ENCODE measurements at places on chromosomes 6 and 20. TPM values are rescaled to one million over a fixed set of nuclear protein-coding genes. Genes with fewer than 3 reads are reported as not detected.
A peak's percentile ranks its signal among the peaks of the same experiment; 100 is the strongest.

Gene POU5F1
- not detected for total RNA-seq

Gene SAMD3
- 0.73 TPM for total RNA-seq

Gene POLR1C
- total RNA-seq = 45.8 TPM

Gene MYLK2
- 1.6 TPM for total RNA-seq

Gene STX11
- not detected for total RNA-seq

Gene TMEM200A
- 2.9 TPM for total RNA-seq

Gene TUBB2B
- total RNA-seq = 665 TPM

- no peak for DNase-seq
- H3K27me3 ChIP-seq = no peaks in the 10 kb centered on the region
- H3K4me1 ChIP-seq = peaks cover 12% of the 10 kb centered on the region
- H3K4me3 ChIP-seq = no peak overlapping the region
- H3K27ac ChIP-seq = no peak overlapping the region
Measured at GRCh38 chr20:23625236-23625964, 12.4 kb downstream of the CST3 start.

DNA sequence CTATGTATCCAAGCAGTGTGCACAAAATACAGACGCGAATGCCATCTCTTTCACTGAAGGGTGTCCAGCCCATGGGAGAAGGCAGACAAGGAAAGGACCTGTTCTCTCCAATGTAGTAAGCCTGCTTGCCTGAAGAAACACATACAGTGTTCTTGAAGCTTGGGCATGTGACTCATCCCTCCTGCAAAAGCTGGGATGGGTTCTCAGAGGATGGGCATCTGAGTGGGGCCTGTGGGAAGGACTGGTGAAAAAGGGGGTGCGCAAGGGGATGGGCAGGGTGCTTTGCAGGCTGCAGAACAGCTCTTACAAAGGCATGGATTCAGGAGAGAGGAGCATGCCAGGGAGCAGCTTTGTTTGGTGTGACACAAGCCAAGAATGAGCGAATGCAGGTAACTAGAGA is 128.1 kb downstream of the FYN start:
- H3K36me3 ChIP-seq = peaks cover 12% of the 10 kb centered on the region
- peaks cover 82% of the 10 kb centered on the region for H3K4me1 ChIP-seq
- H3K27ac ChIP-seq = peak overlapping the region; percentile 29
- no peak for DNase-seq

GRCh38 chr6:149852881-149853280 is 11.3 kb downstream of the LRP11 start:
- H3K36me3 ChIP-seq = peaks cover 7% of the 10 kb centered on the region
- H3K4me1 ChIP-seq = peaks cover 8% of the 10 kb centered on the region
- no peak overlapping the region for H3K4me3 ChIP-seq
- DNase-seq = no peak

- peak; percentile 6 for DNase-seq
- H3K4me1 ChIP-seq = peaks cover 31% of the 10 kb centered on the region
Measured at GRCh38 chr20:17533396-17533795, 2.2 kb upstream of the BFSP1 start.

DNA sequence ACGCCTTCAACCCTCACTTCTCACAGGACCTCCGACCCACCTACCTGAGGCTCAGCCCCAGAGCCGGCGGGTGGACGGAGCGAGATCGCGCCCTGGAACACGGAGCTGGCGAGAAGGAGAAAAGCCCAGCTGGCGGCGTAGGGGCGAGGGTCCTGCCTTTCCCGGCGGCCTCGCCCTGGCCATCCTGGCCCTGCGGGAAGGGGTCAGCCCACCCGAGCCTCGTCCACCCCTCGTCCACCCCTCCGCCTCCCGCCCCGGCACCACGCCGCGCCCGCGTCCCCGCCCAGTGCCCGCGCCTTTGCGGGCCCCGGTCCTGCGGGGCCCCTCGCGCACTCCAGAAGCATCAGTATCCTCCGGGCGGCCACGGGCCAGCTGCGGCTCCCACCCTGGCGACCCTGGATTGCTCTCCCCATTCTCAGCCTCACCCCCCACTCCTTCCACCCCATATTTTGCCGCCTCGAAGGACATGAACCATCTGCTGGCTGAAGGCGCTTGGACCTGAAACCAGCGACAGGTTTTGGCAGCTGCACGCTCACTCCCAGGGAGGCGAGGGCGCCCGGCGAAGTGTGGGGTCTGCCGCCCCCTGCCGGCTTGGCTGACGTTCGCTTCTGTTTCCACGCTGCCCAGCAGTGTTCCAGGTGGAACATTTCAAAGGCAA is 65.1 kb downstream of the PLG start:
- H3K27me3 ChIP-seq = peaks cover 17% of the 10 kb centered on the region
- DNase-seq = peak; percentile 76
- H3K27ac ChIP-seq = peak overlapping the region; percentile 43
- H3K4me1 ChIP-seq = peaks cover 4% of the 10 kb centered on the region
- H3K4me3 ChIP-seq = peak overlapping the region; percentile 97

GRCh38 chr20:36827541-36828279 is 48.2 kb upstream of the TLDC2 start:
- DNase-seq = no peak
- H3K27ac ChIP-seq = no peak overlapping the region
- no peaks in the 10 kb centered on the region for H3K36me3 ChIP-seq
- no peak overlapping the region for H3K4me3 ChIP-seq
- H3K27me3 ChIP-seq = no peaks in the 10 kb centered on the region

DNA sequence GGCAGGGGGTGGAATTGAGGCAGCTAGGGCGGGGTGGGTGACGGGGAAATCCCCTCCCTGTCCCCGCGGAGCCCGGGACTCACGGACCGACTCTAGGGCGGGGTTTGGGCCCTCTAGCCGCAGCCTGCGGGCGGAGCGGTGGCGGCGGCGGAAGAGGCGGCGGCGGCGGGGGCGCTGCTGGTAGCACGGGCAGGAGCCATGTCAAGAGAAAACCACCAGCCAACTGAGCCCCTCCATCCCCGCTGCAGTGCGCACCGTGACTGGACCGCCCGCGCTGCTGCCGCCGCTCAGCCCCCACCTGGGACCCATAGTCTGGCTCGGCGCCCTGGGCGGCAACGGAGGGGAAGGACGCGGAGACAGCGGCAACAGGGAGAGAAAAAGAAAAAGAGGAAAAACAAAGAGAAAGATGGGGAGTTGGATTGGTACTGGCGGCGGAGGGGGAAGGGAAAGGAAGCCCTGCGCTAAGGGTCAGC is 1.2 kb upstream of the C6orf62 start:
- H3K4me3 ChIP-seq = peak overlapping the region; percentile 91
- no peaks in the 10 kb centered on the region for H3K27me3 ChIP-seq
- peaks cover 45% of the 10 kb centered on the region for H3K4me1 ChIP-seq
- peaks cover 13% of the 10 kb centered on the region for H3K36me3 ChIP-seq
- peak overlapping the region; percentile 100 for H3K27ac ChIP-seq

GRCh38 chr6:139982652-139983295 is 608.3 kb upstream of the CITED2 start:
- H3K4me3 ChIP-seq = peak overlapping the region; percentile 61
- H3K27me3 ChIP-seq = no peaks in the 10 kb centered on the region
- H3K27ac ChIP-seq = peak overlapping the region; percentile 97
- H3K36me3 ChIP-seq = peaks cover 4% of the 10 kb centered on the region
- H3K4me1 ChIP-seq = peaks cover 60% of the 10 kb centered on the region
- no peak for DNase-seq

GRCh38 chr20:33229843-33230242 is 6.0 kb upstream of the BPIFA1 start:
- H3K4me1 ChIP-seq = no peaks in the 10 kb centered on the region
- DNase-seq = no peak

DNA sequence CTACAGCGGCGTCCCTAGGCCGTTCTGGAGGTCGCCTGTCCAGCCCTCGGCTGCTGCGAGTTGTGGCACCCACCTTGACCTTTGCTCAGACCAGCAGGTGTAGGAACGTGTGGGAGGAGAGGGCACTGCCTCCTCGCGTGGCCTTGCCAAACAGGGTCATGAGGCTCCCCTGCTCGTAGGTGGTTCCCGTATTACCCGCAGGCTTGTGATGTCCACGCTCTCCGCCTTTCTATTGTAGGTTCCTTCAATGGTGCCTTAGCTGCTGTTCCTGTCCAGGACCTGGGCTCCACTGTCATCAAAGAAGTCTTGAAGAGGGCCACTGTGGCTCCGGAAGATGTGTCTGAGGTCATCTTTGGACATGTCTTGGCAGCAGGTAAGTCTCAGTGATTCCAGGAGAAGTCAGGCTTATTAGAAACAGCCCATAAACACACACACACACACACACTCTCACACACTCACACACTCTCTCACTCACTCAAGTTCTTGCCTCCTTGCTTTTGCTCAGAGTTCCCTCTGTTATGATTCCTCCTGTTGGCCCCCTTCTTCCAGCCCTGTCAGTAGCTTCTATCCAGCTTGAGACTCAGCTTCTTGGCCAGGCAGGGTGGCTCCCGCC is 942 bp downstream of the ACAT2 start:
- H3K36me3 ChIP-seq = peaks cover 45% of the 10 kb centered on the region
- DNase-seq = no peak
- peak overlapping the region; percentile 99 for H3K27ac ChIP-seq
- peaks cover 54% of the 10 kb centered on the region for H3K4me1 ChIP-seq
- H3K4me3 ChIP-seq = peak overlapping the region; percentile 95

DNA sequence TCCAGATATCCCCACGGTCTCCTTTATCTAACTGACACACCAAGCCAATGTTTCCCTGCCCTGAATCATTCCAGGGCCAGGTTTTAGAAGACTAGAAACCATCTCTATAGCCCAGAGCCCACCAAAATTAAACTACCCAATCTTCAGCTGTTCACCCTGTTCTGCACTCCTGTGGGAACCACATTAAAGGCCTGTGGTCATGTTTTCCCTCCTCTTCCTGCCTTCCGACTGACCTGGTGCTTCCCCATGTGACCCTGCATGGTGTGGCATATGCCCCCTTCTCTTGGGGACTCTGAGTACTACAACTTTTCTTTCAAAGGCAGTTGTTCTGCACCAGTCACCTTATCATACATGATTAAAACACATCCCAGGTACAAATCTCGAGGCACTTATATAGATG is 155.0 kb downstream of the TMEM200A start:
- no peak for DNase-seq
- no peaks in the 10 kb centered on the region for H3K4me1 ChIP-seq
